SJSA1 (cell line): ENCODE measurements at places on chromosomes 16 and 17. TPM values are rescaled to one million over a fixed set of nuclear protein-coding genes. Genes with fewer than 3 reads are reported as not detected.

The ITGAD gene
- total RNA-seq: not detected in 2 replicates

The CCDC154 gene
- total RNA-seq: not detected in 2 replicates

The KRTAP4-5 gene
- total RNA-seq: not detected in 2 replicates

The SYT17 gene
- 0.29 and 0.88 TPM in 2 replicates for total RNA-seq

The ACE gene
- 0.13 TPM in 1 of 2 replicates, not detected in the other for total RNA-seq

The CIAO2B gene
- 93.0 and 149 TPM in 2 replicates for total RNA-seq

The SCNN1G gene
- not detected in 2 replicates for total RNA-seq

DNA sequence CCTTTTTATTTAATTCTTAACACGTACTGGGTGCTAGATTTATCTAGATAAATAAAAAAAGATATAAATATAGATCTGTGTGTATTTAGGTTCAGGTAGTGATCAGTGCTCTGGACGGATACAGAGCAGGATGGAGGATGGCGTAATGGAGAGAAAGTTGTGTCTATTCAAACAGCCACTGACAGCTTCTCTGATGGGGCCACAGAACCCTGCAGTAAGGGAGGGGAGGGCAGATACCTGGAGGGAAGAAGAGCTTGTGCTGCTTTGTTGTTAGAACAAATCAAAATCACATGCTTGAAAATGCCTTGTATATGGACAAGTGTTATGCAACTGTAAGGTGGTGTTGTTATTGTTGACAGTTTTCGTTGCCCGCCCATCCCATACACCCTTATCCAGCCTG lies 170.2 kb downstream of the UTP18 start:
- DNase-seq: no peak

DNA sequence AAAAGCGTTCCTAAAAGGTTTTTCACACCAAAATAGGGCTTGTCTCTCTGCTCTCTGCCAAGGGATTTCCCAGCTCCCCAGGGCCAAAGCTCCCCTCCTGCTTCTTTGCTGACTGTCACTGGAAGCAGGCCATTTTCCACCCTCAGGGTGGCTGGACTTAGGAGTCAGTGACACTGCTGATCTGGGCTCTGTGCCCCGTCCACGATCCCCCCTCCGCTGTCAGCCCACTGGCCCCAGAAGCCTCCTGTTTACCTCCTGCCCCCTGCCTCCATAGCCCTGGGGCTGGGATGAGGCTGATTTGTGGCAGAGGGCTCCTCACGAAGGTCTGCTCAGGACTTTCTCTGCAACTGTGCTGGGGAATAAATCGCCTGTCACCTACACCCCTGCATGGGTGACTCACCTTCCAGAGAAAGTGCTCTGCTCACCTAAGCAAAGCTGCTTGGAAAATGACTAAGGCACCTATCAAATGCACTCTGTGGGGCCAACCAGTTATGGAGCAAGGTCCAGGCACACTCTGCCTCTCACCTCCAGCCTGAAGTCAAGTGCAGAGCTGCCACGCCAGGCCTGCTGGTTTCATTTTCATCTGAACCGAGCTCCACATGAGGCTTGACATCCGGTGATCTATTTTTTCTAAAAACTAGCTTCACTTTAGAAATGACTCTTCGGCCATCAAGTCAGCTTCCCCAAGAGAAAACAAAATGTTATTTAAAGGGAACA lies 4.9 kb downstream of the MAP3K14 start:
- no peak for DNase-seq

DNA sequence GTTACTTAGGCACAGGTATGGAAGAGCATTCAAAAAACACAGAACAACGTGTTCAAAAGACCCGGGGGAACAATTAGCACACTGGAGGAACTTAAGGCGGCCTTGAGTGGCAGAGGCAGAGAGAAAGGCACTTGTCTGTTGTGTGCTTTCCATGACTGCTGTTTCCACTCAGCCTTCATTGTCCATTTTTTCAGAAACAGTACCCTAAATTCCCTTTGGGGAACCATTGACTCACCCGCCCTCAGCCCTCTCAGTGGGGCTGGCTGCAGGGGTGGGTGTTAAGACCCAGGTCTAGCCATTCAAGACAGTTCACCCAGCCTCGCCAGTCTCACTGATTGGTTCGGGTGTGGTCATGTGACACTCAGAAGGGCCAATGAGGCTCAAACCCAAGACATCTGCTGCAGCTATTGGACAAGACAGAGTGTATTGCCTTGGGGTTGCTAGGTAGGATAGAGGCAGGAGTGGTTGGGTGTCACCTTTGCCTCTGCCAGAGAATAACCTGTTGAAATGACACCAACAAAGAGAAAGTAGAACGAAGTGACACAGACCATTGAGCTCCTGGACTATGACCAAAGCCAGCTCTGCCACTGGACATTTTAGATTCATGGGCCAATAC lies 19.6 kb upstream of the CEP20 start:
- DNase-seq: no peak

DNA sequence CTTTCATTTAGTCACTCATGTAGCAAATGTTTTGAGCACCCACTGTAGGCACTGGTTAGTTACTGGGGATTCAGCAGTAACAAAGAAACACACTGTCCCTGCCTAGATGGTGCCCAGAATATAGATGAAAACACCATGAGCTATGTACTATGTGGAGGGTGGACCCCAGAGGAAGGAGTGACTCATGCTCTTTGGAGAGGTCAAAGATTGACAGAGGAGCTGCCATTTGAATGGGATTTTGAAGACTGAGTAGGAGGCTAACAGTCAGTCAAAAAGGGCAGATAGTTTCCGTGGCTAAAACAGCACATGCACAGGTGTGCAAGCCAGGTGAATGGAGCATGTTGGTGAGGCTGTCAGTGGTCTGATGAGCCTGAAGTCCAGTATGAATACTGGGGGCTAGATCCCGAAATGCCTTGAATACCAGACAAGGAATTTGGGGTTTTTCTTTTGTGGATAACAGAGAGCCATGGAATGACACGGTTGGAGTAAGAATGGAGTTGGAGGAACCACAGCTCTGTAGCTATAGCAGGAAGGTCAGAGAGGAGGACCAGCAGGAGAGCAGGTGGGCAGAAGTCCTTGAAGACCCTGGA lies 6.1 kb downstream of the IL21R start:
- no peak for DNase-seq

DNA sequence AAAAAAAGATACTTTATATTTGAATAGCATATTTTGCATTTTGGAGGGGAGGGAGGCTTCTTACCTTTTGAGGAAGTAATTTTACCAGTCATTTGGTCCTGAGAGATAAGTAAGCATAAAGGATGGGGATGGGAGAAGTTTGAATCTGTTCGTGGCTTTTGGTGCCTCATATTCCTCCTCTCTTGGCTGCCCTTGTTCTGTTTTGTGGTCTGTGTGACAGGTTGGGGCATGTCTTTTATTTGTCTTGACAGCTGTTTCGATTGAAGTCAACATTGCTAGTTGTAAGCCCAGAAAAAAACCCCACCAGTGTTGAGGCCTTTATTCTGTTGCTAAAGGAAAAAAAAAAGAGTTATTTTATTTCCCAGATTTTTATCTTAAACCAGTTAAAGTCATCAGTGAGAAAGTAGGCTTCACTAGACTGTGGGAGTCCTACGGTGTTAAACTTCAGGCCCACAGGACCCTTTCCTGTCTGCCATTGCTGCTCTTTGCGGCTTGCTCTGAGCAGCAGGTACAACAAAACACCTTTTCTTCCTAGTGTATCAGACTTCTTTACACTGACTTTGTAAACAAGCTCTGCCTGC lies 11.4 kb downstream of the SLC7A6 start:
- DNase-seq: no peak

- no peak for DNase-seq
Observed at GRCh38 chr16:83942815-83943515, 10.1 kb upstream of the OSGIN1 start.

- peak; percentile 36 for DNase-seq
Observed at GRCh38 chr17:57366558-57367351, 110.4 kb downstream of the MSI2 start.

- no peak for DNase-seq
Observed at GRCh38 chr16:8847145-8847544, 21.7 kb downstream of the CARHSP1 start.

DNA sequence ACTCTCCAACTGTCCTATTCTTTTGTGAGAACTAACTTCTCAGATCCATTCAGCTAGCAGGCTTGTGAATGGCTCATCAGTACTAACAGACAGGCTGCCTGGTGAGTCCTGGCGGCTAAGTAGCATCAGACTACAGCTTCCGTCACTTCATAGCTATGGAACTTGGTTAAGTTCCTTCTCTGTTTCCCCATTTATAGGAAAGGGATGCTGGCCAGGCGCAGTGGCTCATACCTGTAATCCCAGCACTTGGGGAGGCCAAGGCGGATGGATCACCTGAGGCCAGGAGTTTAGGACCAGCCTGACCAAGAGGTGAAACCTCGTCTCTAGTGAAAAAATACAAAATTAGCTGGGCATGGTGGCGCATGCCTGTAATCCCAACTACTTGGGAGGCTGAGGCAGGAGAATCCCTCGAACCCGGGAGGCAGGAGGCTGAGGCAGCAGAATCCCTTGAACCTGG lies 49.9 kb upstream of the TANGO6 start:
- no peak for DNase-seq

DNA sequence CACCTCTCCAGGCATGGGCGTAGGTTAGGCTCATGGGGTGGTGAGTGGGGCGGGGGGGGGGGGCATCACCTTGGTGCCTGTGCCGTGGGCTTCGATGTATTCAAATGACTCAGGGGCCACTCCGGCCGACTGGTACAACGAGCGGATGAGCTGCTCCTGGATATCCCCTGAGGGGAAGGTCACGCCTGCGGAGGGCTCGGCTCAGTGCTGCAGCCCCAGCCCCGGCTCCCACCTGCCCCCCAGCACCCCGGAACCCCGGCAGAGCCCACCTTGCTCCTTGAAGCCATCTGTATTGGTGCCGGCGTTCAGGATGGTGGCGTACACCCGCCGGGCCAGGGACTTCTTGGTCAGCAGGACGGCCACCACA lies 5.4 kb downstream of the FASN start:
- no peak for DNase-seq

DNA sequence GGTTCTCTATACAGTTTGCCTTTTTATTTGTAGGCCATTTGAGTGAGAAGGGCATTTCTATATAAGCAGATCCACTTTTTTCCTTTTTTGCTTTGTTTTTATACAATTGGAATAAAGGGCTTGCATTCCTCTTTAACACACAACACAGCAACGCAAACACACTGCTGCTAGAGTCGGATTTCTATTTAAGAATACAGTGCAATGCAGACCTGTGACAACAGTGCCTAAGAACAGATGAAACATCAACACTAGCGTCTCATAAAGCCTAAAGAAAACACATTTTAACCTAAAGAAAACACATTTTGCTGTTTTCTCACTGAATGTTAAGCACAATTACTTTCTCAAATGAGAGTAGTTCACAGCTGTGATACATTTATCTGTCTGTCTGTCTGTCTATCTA lies 1141.1 kb downstream of the CDH11 start:
- DNase-seq: no peak

DNA sequence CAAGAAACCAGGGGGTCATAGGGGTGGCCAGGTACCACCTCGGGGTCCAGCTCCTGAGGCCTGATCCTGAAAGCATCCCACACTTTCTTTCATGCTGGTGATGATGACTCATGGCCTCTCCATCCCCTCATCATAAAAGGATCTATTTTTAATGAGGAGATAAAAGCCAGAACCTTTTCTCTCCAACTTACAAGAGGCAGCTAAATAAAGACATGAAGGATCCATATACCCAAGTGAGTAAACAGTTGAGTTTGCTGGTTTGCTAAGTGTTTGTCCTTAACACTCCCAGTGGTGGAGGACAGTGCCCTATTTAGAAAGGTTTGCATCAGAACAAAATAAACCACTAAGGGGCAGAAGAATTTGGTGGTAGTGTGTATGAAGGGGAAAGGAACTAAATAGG lies 383.8 kb downstream of the GRIN2A start:
- no peak for DNase-seq

DNA sequence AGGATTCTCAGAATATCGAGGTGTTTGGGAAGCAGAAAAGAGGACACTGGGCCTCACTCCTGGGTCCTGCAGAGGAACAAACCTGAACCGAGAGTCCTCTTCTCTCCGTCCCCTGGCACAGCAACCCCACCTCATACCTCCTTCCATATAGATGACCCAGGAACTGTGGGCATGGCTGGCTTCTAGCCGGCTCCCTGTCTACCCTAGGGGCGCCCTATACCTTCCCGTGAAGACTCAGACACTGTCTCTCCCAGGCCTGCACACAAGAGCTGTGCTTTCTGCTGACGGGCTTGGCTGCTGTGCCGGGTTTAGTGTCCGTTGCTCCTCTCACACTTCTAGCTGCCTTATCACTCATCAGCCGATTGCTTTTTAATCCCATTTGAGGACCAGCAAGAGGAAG lies 46.5 kb upstream of the CRISPLD2 start:
- DNase-seq: no peak

DNA sequence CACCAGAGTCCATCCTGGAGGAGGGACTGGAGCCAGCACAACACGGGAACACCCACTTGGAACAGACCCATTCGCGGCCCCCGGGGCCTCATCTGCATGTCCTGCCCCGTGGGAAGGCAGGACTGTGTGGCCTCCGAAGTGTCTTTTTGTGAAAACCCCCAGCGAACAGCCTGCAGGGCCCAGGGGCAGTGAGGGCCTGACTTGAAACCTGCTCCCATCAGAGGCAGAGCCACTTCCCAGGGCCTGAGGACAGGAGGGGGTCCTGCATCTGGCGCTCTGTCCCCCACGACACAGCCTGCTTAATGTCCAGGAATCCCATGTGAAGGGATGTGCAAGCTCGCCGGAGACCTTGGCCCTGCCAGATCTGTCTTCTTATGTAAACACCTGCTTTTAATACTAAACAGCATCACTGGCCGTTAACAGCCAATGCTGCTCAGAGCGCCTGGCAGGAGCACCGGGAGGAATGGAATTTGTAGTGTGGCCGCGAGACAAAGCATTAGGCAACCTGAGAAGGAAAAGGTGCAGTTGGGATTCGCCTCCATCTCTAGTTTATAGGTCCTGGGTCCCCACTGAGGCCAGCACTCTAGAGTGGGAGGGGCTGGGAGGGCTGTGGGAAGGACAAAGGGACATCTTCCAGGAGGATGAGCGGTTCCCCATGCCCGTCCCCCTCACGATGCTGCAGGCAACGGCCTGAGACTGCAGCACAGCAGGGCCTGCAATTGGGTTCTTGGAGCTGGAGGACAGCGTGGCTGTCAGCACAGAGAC lies 9.6 kb upstream of the EVPL start:
- DNase-seq: no peak

GRCh38 chr17:77331301-77331864 lies 190.6 kb downstream of the SEC14L1 start:
- peak; percentile 95 for DNase-seq

GRCh38 chr16:64715624-64716023 lies 406.2 kb downstream of the CDH11 start:
- DNase-seq: no peak

DNA sequence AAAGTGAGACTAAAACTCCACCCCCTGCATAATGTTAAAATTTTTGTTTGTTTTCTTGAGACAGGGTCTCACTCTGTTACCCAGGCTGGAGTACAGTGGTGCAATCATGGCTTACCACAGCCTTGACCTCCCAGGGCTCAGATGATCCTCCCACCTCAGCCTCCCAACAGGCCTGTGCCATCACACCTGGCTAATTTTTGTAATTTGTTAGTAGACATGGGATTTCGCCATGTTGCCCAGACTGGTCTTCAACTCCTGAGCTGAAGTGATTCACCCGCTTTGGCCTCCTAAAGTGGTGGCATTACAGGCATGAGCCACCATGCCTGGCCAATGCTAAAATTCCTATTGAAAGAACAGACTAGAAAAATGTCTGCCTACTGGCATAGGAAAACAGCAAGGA lies 103.8 kb downstream of the TRIM37 start:
- no peak for DNase-seq
